ENCODE measurements at places on chromosomes 4 and X.
A peak's percentile ranks its signal among the peaks of the same experiment; 100 is the strongest.

- peak; percentile 50 for DNase-seq
Measured at GRCh38 chr4:15690020-15690809, 8.6 kb downstream of the FAM200B start.

DNA sequence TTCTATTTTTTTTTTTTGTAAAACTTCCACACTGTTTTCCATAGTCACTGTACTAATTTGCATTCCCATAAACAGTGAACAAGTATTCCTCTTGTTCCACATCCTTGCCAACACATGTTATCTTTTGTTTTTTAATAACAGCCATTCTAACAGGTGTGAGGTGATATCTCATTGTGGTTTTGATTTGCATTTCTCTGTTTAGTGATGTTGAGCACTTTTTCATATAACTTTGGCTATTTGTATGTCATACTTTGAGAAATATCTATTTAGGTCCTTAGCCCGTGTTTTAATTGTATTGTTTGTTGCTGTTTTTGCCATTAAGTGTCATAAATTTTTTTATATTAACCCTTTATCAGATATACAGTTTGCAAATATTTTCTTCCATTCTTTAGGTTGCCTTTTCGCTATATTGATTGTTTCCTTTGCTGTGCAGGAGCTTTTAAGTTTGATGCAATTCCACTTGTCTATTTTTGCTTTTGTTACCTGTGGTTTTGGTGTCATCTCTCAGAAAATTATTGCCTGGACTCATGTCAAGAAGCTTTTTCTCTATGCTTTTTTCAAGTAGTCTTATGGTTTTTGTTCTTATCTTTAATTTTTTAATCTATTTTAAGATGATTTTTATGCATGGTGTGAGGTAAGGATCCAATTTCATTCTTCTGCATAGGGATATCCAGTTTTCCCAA lies 27.9 kb upstream of the NDNF start:
- DNase-seq: no peak

DNA sequence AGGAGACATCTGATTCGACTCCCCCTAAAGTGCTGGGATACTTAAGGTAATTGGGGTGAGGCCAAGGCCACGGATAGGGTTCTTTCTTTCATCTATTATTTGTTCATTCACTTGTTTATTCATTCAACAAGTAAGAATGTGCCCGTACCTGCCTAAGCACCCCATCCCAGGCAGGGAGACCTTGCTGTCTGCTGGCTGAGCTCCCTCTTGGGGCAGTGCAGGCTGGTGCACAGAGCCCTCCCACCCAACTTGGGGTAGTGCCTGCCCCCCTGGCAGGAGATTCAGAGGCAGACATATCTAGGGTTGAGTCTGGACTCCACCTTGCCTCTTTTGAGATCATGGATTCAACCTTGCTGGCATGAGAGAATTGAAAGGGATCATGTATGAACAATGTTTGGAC lies 95.7 kb downstream of the DRD5 start:
- DNase-seq: no peak

DNA sequence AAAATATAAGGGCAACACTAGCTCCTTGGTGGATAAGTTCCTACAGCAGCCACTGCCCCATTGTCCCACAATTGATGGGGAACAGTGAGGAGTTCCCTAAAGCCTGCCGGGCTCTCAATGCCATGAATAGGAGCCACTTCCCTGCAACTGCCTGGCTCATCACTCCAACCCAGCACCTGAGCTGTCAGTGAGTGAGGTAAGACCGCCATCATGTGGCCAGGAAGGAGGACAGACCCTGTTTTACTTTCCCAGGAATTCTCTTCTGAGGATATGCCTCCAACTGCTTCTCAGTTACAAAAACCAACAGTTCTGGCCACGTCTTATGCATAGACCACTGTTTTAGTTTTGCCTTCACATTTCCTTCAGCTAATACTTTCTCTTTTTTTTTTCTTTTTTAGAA lies 45.5 kb downstream of the SRPX start:
- peak; percentile 47 for DNase-seq

DNA sequence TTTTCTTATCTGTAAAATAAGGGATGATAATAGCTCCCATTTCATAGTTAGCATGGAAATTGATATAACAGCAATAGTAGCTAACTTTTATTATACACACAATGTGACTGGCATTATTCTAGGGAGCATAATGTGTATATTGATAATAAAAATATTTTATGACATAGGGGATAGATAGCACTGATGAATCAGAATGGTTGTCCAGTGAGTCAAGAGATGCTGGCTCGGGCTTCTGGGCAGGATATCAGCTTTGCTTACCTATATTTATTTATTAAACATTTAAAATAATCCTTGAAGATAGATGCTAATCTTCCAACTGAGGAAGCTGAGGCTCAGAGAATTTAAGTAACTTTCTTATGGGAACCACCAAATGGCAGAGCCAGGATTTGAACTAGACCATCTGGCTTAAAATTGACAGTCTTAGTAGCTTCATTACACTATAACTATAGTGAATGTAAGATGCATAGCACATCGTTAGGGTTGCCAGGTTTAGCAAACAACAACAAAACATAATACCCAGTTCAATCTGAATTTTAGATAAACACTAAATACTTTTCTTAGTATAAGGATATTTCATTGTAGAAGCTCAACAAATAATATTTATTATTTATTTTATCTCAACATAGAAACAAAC lies 2.7 kb downstream of the AFP start:
- DNase-seq: no peak

DNA sequence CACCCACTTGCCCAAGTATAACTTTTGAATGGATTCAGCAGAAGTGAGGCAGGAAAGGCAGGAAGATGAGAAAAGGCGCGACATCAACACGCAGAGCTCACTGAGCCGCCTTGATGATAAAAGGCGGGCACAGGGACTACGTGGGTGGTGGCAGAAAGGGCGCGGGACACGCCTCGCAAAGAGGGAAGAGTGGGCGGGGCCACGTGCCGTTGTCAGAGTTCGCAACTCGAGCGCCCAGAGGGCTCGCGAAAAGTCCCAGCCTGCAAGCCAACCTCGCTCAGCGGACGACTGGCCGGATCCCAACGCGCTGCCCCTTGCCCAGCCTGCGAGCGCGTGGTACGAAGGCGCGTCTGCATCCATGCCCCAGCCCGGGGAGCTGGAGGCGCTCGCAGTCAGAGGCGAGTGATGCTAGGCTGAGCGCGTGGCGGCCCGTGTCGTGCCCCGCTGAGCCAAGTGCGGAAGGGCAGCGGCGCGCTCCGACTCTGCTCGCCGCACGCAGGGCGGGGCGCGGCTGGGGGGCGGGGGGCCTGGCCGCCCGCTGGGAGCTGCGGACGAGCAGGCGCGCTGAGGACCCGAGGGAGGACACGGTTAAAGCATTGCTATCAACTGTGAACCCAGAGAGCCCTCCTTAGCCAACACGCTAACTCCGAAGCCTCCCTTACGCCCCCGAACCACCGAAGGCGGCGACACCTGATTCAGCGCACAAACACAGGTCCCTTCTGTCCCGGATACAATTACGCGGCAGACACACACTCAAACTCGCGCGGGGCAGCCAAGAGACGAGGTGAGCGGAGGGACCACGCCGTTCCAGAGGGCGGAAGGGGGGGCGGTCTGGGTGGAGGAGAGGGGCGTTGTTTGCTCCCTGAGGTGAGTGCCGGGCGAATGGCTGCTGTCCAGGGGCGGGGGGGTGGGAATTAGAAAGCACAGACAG lies at the start of gene UGT8:
Gene UGT8 (plus strand): TSS at position 617 of the 931 bp plus-strand sequence. CDS start 24,074 bp downstream, outside the sequence.
- DNase-seq: peak; percentile 85

DNA sequence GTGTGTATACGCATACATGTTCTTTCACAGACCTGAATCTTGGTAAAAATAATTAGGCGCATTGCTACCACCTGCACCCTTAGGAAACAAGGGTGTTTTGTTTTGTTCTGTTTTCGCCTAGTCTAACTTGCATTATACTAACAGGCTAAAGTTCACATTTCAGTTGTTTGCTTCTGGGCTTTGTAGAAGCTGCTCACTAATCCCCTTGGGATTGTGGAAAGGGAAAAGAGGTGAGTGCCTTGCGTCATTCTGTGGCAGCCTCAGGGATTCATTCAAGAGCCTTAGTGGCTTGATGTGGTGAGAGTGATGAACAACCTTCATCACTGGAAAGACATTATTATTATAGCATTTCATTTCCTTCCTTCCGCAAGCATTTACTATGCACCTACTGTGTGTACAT lies 331.1 kb downstream of the ADGRL3 start:
- DNase-seq: no peak

GRCh38 chr4:2647403-2648158 lies 108.6 kb downstream of the TNIP2 start:
- no peak for DNase-seq

DNA sequence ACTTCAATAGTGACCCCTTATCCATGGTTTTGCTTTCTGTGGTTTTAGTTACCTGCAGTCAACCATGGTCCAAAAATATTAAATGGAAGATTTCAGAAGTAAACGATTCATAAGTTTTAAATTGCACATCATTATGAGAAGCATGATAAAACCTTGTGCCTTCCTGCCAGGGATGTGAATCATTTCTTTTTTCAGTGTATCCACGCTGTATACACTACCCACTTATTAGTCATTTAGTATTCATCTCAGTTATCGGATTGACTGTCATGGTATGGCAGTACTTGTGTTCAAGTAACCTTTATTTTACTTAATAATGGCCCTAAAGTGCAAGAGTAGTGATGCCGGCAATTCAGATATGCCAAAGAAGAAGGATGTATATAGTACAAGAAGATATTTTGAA lies 37.7 kb upstream of the TASL start:
- no peak for DNase-seq

DNA sequence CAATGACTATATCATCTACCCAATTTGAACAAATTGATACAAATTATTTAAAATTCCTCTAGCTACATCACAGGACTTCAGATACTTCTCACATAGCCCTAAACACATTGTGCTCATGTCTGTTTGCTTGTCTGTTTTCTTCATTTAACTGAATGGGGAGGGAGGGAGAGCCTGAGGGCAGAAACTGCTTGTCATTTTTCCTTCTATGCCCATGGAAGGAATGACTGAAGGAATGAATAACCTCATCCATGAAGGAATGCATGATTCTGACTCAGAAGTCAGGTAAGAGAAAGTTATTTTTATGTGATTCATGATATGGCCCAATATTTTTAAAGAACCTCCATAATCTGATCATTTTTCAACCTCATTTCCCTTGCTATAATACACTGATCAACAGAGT lies 418.0 kb upstream of the PITX2 start:
- DNase-seq: no peak

- DNase-seq: no peak
Measured at GRCh38 chr4:48410812-48411211, 69.5 kb downstream of the SLAIN2 start.

- DNase-seq: no peak
Measured at GRCh38 chr4:132333724-132334047, 815.4 kb upstream of the PCDH10 start.

DNA sequence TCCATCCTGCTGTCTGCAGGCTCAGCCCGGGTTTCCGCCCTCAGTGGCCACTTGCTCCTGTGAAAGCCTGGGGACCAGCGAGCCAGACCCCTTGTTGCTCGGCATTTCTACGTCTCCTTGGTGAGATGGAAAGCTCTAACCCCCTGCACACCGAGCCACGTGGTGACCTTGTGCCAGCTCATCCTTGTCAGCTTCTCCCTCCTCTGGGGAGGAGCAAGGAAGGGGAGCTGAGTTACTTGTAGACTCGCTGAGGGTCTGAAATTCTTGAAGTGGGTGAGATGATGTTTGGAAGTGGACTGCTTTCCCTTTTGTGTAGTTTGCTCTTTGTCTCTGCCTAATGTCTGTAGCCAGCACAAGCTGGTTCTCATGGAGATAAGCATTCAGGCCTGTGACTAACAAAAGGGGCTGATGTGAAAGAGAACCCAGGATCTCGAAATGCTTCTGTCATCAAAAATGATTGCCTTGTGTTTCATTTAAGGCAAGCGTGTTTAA lies 29.3 kb downstream of the RGS12 start:
- DNase-seq: no peak

GRCh38 chrX:136691028-136691809 lies 43.3 kb downstream of the CD40LG start:
- no peak for DNase-seq

- DNase-seq: peak; percentile 32
Measured at GRCh38 chrX:1323315-1323714, 13.3 kb upstream of the IL3RA start.

DNA sequence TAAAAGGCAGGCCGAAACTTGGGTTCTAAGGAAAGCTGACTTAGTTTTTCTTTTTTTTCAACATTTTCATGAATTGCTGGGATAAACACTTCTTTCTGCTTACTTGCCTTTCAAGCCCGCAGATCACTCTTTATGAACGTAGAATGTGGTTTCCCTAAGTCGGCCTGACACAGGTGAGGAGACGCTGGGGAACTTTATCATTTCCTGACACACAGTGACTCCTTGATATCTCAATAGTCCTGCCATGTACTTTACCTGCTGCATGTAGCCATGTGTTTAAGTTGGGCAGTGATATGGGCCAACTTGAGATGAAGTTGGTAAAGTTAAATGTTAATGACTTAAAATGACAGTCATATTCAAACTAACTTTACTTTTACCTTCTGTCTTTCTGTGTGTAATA lies 26.6 kb upstream of the SNCA start:
- DNase-seq: no peak

DNA sequence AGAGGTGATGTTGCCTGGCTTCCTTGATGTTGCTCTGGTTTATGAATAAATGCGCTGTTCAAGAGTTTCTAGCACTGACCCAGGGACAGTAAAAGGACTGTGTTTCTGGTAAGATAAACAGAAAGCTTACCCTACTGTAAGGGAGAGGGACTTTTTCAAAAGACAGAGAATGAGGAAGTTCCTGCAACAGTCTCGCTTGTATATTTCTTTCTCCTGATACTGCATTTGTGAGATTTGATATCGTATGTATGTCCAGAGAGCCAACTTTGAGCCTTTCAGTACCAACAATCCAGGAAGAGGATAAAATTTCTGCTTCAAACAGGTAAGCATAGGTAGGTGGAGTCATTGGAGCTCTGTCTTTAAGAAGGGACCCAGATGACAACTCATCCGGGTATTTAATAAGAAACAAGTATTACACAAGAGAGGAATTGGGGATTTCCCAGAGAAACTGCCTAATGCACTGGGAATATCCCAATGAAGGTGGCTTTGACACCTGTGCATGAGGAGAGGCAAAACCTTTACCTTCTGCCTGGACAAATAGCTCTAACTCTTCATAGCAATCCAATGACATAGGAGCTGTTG lies 773 bp downstream of the DAPP1 start:
- no peak for DNase-seq

DNA sequence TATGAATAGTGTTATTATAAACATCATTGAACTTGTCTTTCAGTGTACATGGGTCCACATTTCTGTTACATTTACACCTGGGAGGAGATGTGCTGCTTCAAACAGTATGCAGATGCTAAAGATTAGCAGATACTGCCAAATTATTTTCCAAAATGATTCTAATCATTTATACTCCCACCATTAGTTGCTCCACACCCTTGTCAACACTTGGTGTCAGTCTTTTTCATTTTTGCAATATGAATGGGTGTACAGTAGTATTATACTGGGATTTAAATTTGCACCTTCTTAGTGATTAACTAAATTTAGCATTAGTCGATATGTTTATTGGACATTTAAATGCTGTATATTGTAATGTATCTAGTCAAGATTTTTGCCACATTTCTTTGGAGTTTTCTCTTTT lies 131.6 kb upstream of the GRID2 start:
- DNase-seq: no peak
